Head of caudate nucleus (tissue), 42 donors: ENCODE measurements at places on chromosomes 12 and 14.

GRCh38 chr14:44162197-44162596 lies 344.9 kb downstream of the FSCB start:
- no peak for DNase-seq

DNA sequence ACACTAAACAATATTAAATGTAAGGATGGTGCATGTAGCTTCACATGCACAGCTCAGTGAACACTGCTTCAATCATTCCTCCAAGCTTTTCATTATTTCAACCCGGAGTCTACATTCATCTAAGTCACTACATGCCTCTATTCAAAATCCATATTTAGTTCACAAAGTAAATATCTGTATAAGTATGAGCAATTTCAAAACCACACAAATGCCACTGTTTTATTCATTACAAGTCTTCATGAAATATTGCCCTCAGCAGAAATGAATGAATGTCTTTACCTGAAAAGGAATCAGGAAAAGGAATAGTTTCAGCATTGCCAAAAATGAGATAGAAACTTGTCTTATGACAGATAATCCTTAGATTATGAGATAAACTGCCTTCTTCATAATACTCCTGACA lies 149.4 kb downstream of the SLC38A4 start:
- DNase-seq = no peak

DNA sequence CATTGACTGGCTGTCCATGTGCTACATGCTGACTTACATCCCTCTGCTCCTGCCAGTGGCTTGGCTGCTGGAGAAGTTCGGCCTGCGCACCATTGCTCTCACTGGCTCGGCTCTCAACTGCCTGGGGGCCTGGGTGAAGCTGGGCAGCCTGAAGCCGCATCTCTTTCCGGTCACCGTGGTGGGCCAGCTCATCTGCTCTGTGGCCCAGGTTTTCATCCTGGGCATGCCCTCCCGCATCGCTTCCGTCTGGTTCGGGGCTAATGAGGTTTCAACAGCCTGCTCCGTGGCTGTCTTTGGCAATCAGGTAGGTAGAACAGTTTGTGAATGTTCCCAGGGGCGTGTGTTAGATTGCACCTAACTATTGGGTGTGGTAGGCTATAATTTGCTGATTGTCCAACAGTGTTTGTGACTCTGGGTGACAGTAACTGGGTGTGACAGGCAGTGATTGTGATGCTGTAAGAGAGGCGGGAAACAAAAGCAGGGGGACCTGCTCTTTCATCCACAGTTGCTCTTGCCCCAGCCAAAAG lies 981 bp downstream of the FLVCR2 start:
- no peak for DNase-seq

GRCh38 chr14:54698501-54698900 lies 131.6 kb downstream of the SAMD4A start:
- no peak for DNase-seq

GRCh38 chr12:115227137-115227615 lies 543.2 kb upstream of the TBX3 start:
- DNase-seq = peak; percentile 18
